GM23248 (cell line): ENCODE measurements at places on chromosomes 5 and 9. TPM values are rescaled to one million over a fixed set of nuclear protein-coding genes. Genes with fewer than 3 reads are reported as not detected.

The HACD4 gene
- 2.7 and 3.8 TPM in 2 replicates for polyA plus RNA-seq

- no peak overlapping the region for H3K27ac ChIP-seq
- H3K4me1 ChIP-seq: peaks cover 10% of the 10 kb centered on the region
- no peak overlapping the region for H3K4me3 ChIP-seq
- no peak for DNase-seq
These were observed 88.1 kb downstream of the OTULIN start for GRCh38 chr5:14752497-14753071.

The FOCAD gene
- 18.6 and 20.8 TPM in 2 replicates for polyA plus RNA-seq

DNA sequence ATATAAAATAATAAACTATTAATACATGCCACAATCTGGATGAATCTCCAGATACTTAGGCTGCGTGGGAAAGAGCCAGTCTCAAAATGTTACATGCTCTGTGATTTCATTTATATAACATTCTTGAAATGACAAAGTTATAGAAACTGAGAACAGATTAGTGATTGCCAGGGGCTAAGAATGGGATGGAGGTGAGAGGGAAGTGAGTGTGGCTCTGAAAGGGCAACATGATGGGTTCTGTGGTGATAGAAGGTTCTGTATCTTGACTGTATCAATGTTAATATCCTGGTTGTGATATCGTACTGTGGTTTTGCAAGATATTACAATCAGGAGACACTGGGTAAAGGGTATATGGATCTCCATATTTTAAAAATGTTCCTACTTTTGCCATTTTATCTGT lies 50.7 kb downstream of the SPEF2 start:
- DNase-seq: no peak
- H3K4me1 ChIP-seq: no peaks in the 10 kb centered on the region
- H3K36me3 ChIP-seq: no peaks in the 10 kb centered on the region
- H3K4me3 ChIP-seq: no peak overlapping the region
- H3K27me3 ChIP-seq: no peaks in the 10 kb centered on the region
- no peak overlapping the region for H3K27ac ChIP-seq

The DMRT2 gene
- polyA plus RNA-seq: 0.19 TPM in 1 of 2 replicates, not detected in the other

The GARNL3 gene
- polyA plus RNA-seq: 0.22 and 1.3 TPM in 2 replicates

DNA sequence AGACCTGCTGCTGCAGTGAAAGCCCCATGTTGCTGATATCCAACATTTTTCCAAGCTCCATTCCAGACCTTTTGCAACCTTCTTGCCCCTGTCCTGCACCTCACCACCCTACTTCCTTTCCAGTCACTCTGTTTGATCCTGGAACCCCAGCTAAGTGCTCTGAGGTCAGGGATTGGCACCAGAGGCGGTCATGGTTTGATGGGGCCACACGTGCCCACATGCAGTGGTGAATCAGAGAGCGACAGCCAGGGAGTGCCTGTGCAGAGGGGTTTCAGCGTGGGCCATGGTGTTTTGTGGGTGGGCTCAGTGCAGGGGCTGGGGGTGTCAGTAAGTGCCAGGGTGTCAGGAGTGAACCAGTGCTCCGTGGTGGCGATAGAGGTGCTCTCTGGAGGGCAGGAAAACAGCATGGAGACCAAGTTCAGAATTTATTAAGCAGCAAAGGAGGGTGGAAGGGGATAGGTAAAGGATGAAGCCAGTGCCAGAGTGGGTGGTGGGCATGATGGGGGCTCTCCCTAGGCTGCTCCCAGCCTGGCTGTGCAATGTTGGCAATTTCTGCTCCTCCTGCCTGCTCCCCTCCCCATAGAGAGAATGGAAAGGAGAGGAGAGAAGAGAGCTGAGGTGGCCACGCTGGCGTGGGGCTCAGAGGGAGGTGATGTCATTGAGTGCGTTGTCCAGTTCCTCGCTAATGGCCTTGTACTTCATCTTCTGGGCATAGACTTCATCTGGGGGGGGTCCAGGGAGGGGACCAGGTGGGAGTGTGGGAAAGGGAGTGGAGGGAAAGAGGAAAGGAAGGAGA lies 7.0 kb downstream of the TPM2 start:
- H3K4me1 ChIP-seq: peaks cover 30% of the 10 kb centered on the region
- H3K4me3 ChIP-seq: no peak overlapping the region
- no peak for DNase-seq
- H3K36me3 ChIP-seq: peaks cover 47% of the 10 kb centered on the region
- H3K27me3 ChIP-seq: no peaks in the 10 kb centered on the region

The PLAC8L1 gene
- polyA plus RNA-seq: 0.41 and 0.56 TPM in 2 replicates
